NCI-H2227 treated with DMSO at 0.1 percent for 48 hours (cell line): ENCODE measurements at places on chromosomes 1 and 21.

- DNase-seq, result no peak
Observed at GRCh38 chr1:244757091-244757939, 78.1 kb upstream of the COX20 start.

DNA sequence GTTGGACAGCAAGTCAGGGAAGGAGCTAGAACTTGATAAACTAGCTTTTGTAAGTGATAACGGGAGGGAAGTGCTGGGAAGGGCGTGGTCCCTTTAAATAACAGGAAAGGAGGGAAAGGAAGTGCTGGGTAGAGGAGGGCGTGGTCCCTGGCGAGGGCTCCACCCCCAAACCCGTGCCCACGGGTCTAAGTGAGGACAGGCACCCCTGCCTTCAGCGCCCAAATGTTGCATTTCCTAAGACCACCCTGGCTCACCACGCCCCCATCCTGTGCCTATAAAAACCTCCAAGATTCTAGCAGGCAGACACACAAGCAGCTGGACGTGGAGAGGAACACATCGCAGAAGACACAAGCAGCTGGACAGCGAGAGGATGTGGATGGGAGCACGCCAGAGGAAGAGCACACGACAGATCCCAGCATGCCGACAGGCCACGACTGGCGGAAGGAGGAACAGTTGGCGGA lies 58.5 kb downstream of the PALMD start:
- DNase-seq, result peak; percentile 43

GRCh38 chr1:180363246-180363995 lies 133.4 kb downstream of the LHX4 start:
- no peak for DNase-seq

DNA sequence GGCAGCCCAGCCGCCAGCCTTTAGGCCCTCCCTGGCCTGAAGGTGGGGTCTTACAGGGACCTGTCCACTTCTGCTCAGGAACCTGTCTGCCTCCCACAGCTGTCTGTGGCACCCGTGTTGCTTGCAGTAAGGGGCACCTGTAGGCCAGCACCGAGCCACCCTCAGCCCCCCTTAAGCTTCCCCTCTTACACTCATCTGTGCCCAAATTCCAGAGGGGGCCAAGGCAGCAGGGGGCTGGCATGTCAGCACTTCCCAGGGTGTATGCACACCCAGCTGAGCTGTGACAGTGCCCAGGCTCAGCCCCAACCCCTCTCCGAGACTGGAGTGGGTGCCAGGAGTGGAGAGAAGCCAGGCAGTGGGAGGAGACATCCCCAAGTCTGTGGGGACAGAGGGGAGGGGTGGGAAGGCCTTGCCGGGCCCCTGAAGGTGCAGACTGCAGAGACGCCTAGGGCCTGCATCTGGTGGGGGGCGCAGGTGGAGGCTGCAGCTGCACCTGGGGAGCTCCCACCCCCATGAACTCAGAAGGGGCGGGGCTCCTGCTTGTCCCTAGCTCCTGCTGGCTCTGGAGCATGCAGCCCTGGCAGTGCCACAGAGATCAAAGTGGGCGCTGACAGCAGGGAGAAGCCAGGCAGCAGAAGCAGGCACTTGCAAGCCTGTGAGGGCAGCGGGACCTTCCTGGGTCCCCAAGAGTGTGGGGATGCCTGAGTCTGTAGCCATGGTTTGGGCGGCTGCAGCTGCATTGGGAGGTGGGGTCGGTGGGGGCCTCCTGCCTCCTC lies 5.4 kb upstream of the SLC2A7 start:
- no peak for DNase-seq

DNA sequence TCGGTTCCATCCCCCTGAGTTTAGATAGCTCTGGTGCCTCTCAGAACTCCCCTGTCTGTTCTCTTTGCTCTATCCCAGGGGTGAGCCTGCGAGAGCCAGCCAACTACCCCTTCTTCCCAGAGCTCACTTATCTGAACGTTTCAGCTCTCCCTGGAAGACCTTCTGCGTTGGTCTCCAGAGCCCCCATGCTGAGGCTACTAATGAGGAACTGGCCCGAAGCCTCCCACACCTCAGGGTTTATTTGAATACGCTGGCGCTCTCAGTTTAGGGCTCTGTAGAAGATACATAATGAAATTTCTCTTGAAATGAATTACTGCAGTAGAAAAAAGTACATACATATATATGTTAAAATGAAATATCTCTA lies 43.5 kb downstream of the TCEANC2 start:
- no peak for DNase-seq

- peak; percentile 40 for DNase-seq
Observed at GRCh38 chr1:201791051-201791778, 37.7 kb upstream of the IPO9 start.

DNA sequence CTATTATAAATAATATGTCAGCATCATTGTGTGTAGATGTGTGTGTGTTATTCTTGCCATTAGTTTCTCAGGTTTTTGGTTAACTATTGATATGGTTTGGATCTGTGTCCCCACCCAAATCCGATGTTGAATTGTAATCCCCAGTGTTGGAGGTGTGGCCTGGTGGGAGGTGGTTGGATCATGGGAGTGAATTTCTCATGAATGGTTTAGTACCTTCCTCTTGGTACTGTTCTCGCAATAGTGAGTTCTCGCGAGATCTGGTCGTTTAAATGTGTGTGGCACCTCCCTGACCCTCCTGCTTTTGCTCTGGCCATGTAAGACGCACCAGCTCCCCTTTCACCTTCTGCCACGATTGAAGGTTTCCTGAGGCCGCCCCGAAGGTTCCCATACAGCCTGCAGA lies 9.6 kb upstream of the POFUT2 start:
- no peak for DNase-seq

DNA sequence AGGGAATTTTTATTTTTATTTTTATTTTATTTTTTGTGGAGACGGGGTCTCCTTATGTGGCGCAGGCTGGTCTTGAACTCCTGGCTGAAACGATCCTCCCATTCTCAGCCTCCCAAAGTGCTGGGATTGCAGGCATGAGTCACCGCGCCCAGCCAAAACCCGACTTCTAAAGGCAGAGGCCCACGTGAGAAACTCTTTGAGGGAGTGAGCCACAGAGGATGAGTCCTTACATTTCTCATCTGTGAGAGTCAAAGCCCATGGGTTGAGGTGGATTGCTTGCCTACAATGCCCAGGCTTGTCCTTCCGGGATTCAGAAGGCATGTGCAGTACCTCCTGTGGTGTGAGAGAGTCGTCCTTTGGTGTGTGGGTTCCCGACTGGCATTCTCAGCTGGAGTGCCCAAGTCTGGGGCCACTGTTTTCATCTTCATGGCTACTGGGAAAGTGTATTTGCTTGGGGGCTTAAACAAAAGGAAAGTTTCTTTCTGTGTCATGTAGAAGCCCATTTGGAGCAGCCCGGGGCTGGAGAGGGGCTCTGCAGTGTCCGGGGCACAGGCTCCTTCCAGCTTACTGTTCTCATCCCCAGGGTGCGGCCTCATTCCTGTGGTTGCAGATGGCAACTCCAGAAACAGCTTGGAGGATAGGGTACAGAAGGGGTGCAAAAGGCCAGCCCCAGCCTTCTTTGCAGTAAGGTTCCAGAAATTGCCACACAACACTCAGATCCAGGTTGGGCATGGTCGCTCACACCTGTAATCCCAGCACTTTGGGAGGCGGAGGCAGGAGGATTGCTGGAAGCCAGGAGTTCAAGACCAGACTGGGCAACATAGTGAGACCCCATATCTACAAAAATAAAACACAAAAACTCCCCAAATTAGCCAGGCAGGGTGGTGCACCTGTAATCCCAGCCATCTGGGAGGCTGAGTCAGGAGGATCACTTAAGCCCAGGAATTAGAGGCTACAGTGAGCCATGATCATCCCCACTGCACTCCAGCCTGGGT lies 29.4 kb upstream of the CSF3R start:
- DNase-seq, result no peak

- no peak for DNase-seq
Observed at GRCh38 chr1:203629016-203629506, 2.4 kb downstream of the ATP2B4 start.

DNA sequence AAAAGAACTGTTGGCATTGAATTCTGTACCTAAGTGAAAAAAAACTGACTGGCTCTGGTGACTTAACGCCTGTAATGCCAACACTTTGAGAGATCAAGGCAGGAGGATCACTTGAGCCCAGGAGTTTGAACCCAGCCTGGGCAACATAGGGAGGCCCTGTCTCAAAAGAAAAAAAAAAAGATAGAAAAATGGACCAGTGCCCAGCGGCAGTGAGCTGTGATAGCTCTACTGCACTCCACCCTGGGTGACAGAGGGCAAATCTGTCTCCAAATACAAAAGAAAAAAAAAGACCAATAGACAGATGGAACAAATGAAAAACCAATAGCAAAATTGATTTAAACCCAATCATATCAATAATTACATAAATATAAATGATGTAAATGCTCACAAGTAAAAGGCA lies 674 bp upstream of the AKR7A3 start:
- no peak for DNase-seq

DNA sequence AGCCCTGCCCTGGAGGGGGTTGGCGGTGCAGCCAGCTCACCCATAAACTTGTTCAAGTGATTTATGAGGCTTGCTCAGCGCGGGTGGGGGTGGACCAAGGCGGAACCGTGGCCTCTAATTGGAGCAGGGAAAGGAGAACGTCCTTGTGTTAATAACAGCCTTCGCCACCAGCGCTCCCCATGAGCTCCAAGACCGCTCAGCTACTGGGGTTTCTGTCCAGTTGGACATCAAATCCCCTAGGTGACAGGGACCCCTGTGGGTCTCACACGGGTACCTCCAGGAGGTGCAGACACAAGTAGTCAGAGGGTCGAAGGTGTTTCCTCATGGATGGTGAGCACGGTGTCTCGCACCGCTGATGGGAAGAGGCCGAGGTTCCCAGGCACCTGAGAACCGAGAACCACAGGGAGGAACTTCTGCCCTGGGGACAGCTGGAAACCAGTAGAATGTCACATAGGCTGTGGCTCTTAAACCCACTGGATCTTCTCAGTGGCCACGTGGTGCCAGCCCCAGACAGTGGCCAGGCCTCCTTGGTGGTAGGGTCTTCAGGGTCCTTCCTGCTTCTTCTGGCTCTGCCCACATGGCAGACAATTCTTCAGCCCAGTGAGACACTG lies 3.7 kb upstream of the ACTRT2 start:
- no peak for DNase-seq

DNA sequence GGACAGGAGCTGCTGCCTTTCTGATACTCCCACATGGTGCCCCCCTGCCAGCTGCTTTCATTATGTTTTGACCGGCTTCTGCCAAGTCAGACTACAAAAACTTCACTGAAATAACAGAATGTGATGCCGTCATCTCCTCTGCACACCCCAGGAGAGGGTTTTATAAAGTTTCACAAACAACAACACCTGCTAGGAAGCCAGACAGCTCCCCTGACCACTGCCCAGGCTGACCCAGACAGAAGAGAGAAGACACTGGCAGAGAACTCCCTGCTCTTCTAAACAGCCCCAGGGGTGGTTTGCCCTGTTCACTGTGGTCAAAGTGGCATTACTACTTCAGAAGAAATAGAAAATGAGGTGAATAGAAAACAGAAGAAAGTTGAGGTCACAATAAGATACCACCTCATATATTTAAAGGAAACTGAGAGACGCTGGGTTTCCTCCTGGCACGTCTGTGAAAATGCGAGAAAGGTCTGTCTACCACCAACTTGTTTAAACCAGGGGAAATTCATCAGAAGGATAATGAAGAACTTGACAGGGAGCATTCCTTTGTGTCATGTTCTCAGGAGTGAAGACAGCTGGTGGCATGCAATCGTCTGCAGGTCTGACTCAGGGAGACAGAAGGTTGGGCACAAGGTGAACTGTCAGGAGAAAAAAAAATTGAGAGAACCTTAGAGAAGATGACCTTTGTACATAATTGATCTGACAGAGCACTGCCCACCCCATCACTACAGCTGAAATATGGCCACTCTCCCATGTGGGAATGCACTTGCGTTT lies 119.0 kb upstream of the NFIA start:
- no peak for DNase-seq

DNA sequence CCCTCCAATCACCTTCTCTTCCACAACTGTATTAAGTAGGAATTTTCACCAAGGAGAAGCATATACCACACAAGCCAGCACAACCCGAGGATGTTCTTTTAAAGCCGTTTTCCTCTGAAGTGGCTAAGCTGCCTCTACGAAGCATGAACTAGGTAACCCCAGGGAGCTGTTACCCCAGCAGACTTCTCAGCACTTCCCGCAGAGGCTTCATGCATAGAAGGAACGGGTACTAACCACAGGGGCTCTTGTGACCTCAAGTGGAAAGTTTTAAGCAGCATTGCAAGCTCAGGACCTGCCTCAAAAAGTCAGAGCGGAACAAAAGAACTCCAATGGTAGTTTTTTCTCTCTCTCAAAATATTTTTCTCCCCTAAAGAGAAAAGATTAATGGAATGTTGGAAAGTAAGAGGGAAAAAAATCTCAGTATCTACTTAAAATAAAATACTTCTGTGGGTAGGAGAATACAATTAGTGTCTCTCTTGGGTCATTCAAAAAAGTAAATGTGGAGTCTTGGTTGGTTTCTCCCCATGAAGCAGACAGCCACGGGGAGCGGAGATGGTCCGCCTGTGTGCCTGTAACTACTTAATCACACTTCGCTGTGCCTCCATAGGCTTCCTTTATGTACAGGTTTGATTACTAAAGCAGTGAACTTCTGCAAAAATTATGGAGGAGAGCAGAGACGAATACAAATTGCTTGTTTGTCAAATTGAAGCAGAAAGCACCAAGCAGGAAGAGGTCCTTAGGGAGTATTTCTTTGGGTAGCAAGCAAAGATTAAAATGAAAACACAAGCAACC lies 40.9 kb downstream of the STX6 start:
- no peak for DNase-seq

- peak; percentile 72 for DNase-seq
Observed at GRCh38 chr1:188641566-188642211, 1812.9 kb downstream of the PLA2G4A start.

GRCh38 chr1:57623039-57623790 lies 199.4 kb upstream of the DAB1 start:
- peak; percentile 18 for DNase-seq

GRCh38 chr1:155133799-155134281 lies 1.8 kb upstream of the SLC50A1 start:
- no peak for DNase-seq

GRCh38 chr1:212491454-212491853 lies 58.7 kb downstream of the NENF start:
- DNase-seq, result no peak

- DNase-seq, result no peak
Observed at GRCh38 chr1:199665371-199665770, 362.1 kb upstream of the NR5A2 start.

DNA sequence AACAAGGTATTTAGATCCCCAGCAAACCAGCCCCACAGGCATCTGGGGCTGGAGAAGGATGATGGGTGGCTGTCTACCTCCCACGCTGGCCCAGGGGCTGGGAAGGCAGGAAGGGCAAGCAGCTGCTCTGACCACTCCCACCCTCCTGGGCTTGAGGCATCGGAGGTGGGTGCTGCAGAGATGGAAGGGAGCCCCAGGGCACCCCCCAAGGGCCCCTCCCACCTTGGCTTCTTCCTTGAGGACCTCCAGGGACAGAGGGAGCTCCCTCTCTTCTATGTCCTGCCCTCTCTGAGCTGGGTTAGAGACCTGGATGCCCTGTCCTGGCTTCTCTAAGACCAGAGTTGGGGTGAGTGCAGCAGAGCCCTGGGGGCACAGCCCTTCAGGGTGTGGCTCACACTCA lies 3.1 kb downstream of the CD52 start:
- DNase-seq, result no peak

GRCh38 chr1:30706528-30706927 lies 16.9 kb downstream of the MATN1 start:
- DNase-seq, result no peak

GRCh38 chr21:31087639-31088473 lies 49.6 kb upstream of the KRTAP19-8 start:
- DNase-seq, result peak; percentile 92
